ENCODE measurements at places on chromosomes 12 and 14.
A peak's percentile ranks its signal among the peaks of the same experiment; 100 is the strongest.

DNA sequence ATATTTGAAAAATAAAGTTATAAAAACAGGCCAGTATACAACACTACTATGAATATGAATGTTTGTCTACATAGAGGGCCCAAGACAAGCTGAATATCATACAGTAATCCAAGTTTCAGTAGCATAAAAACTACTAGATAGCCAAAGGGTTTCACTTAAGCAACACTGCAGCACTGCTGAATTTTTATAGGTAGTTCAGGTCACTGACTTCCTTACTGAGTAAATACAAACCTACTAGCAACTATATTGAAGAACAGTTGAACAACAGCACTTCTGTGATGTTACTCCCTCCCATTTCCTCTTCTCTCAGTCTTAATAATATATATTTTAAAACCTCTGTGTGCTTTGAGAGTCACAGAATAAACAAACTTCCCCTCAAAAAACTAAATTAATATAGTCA is 42.7 kb downstream of the GTF2A1 start:
- DNase-seq = no peak

DNA sequence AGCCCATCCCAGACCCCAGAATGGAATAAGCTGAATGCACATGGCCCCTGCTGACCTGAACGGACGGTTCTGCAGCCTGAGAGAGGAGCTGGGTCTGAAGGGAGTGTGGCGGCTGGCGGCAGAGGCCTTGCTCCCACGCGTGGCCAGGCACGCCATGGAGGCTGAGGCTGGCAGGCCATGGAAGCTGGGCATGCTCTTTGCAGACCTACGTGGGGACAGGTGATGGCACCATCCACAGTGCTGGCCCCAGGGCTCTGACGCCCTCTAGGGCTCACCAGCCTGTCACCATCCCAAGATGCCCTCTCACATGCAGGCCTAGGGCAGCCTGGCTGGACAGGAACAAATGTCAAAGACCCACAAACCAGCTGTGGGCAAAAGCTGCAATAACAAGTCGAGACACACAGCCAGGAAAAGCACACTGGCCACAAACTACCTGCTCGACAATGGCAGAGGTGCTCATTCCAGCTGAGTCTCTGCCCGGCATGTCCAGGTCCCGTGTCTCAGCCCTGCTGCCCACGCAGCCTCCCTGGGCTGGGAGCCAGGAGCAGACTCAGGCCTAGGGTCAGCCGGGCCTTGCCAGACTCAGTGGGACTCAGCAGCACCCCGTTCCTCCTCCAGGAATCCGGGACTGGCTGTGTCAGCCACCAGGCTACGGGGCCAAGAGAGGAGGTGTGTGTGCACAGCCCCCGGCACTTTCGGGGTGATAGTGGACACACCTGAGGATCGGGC is 19.7 kb downstream of the BTBD6 start:
- no peak for DNase-seq

GRCh38 chr12:114409852-114410600 is 4.1 kb upstream of the TBX5 start:
- no peak for DNase-seq

DNA sequence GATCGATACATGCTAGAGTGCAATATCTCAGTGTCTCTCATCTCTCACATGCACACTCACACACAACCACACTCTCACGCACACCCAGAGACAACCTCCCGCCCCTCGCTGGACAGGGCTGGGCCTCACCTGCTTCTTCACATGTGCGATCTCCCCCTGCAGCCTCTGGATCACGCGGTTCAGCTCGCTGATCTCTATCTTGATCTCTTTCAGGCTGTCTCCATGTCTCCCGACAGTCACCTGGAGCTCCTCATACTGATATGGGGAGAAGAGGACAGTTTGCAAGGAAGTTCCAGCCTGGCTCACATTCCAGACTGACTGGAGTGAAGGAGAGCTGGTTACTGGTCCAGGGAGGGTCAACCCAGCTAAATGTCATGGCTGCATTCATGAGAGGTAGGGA is 4.4 kb downstream of the KRT2 start:
- no peak for DNase-seq

DNA sequence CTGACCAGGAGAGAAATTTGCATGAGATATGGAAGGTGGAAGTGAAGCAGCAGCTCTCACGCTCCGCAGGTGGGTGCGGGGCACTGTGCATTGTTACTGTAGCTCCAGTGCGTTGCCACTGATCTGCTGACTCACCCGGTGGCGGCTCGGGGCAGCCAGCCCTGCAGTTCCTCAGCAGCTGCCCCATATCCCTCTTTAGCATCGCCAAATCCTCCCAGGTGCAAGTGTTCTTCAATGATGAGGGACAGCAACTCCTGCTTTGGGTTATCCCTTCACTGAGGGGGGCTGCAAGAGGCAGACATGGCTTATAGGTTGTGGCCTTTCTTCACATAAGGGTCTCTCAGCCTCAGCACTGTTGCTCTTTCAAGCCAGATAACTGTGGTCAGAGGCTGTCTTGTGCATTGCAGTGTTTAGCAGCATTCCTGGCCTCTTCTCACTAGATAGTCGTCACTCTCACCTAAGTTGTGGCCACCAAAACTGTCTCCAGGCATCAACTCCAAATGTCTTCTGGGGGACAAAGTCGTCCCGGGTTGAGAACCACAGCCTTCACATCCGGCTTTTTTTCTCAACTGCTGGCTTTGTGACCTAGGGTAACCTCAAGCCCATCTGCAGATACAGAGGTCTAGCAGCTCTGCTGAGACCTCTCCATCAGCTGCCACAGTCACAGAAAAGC is 180.8 kb downstream of the EFCAB11 start:
- DNase-seq = peak; percentile 40

DNA sequence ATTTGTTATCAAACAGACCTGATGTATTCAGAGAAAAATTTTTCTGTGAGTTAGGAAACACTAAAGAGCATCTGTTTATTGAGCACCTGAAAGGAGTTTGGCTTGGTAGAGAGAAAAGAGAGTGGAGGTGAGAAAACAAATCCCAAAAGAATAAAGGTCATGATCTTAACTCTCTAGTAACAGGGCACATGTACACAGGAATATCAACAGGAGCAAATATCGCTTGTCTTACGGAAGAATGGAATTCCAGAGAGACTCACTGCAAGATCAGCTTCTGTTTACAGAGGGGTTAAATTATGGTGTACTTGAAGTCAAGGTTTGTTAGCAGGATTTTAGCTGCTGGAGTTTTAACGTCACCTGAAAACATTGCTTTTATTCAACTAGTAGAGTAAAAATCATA is 78.8 kb downstream of the SPPL3 start:
- DNase-seq = no peak

- no peak for DNase-seq
Measured at GRCh38 chr12:5258926-5259325, 173.0 kb upstream of the NTF3 start.

- no peak for DNase-seq
Measured at GRCh38 chr14:46344327-46344937, 307.1 kb downstream of the RPL10L start.

- DNase-seq = no peak
Measured at GRCh38 chr12:6927379-6928021, at the start of gene ATN1. Gene ATN1, plus strand, starts transcription at chr12:6927959. Its CDS starts 6,043 bp downstream, at chr12:6934002.

DNA sequence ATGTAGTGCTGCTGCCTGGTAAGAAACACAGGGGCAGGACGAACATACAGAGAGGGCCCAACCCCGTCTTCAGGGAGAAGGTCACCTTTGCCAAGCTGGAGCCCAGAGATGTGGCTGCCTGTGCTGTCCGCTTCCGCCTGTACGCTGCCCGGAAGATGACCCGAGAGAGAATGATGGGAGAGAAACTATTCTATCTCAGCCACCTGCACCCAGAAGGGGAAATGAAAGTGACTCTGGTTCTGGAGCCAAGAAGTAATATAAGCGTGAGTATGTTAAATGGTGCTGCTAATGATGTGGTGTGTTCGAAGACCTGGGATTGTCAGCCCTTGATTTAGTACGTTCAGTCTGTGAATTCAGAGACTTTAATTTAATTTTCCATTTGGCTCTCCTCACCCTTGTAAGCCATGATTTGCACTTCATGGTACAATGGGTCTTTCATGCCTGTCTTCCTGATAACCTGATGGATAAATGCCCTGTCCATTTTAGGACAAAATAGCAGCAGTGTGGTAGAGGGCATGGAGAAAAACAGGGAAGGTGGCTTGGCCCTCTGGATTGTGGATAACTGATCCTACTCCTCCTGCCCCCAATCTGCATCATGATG is 318.9 kb downstream of the SNAPC1 start:
- DNase-seq = no peak

- no peak for DNase-seq
Measured at GRCh38 chr14:93691042-93691780, 97.1 kb downstream of the PRIMA1 start.

DNA sequence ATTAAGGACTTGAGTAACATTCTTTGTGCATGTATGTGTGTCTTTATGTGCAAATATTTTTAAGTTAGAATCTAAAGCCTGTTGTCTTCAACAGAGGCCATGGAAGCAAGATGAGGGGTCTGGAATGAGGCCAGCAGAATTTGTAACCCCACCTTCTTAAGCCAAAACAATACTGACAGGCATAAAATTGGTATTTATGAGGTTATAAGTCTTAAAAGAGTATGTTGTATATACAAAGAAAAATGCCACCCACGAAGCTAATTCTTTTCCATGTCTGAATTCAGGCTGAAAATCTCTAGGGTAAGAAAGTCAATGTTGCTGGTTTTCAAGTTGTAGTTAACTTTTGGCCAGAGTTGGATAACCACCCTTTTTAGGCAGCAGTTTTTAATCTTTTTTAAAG is 86.2 kb upstream of the TMTC1 start:
- DNase-seq = no peak

- DNase-seq = no peak
Measured at GRCh38 chr14:90696720-90697119, 119.5 kb downstream of the TTC7B start.

- no peak for DNase-seq
Measured at GRCh38 chr12:22715254-22715653, 90.3 kb downstream of the ETNK1 start.

DNA sequence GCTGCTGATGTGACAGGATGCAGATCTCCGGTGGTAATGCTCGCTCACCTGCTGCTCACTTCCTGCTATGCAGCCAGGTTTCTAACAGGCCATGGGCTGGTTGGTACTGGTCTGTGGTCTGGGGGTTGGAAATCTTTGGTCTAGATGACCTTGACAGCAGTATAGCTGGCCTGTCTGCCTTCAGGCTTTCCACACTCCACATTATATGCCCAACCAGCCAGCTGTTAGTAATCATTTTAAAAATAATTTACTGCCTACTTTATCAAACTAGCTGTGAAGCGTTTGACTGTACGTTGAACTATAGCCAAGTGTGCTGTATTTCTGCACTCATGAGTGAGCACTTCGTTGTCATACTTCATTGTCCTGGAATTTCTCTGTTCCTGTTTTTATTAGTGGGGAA is 424.0 kb upstream of the GARIN6 start:
- DNase-seq = no peak

- no peak for DNase-seq
Measured at GRCh38 chr12:110889361-110889760, 31.0 kb downstream of the MYL2 start.

DNA sequence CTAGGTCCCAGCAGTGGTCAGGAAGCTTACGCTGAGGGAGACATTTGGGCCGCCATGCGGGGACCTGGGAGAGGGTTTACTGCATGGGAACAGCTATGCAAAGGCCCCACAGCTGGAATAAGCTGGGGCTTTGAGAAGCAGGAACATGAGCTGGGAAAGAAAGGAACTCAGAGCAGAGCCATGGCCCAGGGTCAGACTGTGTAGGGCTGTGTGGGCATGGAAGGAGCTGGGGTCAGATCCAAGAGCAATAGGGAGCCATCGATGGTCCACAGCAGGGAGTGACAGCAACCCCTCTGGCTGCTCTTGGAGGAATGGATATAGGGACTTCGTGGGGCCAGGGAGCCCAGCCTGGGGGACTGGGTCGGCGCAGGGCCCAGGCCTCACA is 151.6 kb downstream of the ADGRD1 start:
- DNase-seq = no peak

- DNase-seq = peak; percentile 15
Measured at GRCh38 chr12:2853626-2854025, 3.2 kb downstream of the TEX52 start.

DNA sequence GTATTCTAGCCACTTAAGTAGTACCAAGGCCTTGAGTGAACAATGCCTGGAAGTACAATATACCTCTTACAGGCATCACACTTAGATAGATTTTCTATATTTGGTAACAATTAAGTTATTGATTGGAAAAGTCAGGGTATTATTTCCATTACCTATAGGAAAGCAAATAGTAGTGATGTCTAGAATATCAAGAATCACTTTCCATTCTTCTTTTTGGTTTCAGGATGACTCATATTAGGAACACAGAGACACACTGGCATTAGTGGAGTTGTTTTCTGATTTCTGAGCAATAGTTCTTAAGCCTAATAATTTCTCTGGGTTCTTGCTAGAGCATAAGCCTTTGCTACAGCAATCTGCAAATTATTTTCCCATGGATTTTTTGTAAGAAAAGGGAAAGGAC is 1640.0 kb upstream of the SEL1L start:
- DNase-seq = no peak

- no peak for DNase-seq
Measured at GRCh38 chr12:121121805-121122204, 10.9 kb upstream of the P2RX7 start.

GRCh38 chr14:100114109-100114765 is 45.2 kb downstream of the DEGS2 start:
- DNase-seq = no peak

DNA sequence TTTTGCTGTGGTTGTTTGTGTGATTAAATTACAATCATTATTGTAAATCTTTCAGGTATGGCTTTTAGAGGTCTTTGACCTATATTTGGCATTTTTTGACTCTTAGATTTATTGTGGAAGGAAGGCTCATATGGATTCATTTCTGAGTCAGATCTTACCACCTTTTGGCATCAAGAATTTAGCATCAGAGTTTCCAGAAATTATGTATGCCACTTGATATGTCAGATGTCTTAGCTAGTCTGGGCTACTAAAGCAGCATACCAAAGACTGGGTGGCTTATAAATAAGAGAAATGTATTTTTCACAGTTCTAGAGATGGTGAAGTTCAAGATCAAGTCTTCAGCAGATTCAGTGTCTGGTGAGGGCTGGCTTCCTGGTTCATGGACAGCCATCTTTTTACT is 129.5 kb upstream of the PZP start:
- DNase-seq = no peak

- DNase-seq = no peak
Measured at GRCh38 chr14:20667957-20668356, 16.4 kb upstream of the RNASE4 start.

- no peak for DNase-seq
Measured at GRCh38 chr12:42370013-42370412, 44.0 kb downstream of the PPHLN1 start.

GRCh38 chr14:80037349-80037748 is 174.0 kb downstream of the DIO2 start:
- DNase-seq = no peak

DNA sequence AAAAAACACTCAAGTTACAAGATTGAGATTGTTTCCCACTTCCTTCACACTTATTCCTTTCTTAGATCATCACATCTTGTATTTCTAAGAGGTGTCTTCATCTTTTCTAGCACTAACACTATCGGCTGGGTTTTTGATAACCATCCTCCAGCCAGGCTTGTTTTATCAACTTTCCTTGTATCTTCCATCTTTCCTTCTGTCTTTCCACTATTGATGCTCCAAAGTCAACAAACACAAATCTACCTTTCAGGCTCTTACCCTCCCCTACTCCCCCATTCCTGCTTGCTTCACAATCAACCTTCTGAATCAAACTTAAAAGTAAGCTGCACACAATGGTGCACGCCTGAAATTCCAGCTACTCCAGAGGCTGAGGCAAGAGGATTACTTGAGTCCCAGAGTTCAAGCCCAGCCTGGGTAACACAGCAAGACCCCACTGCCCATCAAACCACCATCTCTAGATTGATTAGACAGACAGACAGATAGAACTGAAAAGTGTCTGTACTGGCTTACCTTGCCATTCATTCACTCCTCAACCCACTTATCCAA is 12.9 kb downstream of the MED13L start:
- DNase-seq = no peak

GRCh38 chr12:110670161-110670701 is 18.7 kb downstream of the HVCN1 start:
- no peak for DNase-seq
